ENCODE measurements at places on chromosomes 3 and 15. TPM values are rescaled to one million over a fixed set of nuclear protein-coding genes. Genes with fewer than 3 reads are reported as not detected.

GRCh38 chr15:31352911-31353811 is 26.5 kb downstream of the KLF13 start:
- H3K36me3 ChIP-seq, result no peaks in the 10 kb centered on the region
- peak overlapping the region; percentile 94 for H3K27ac ChIP-seq
- H3K27me3 ChIP-seq, result peaks cover 2% of the 10 kb centered on the region

DNA sequence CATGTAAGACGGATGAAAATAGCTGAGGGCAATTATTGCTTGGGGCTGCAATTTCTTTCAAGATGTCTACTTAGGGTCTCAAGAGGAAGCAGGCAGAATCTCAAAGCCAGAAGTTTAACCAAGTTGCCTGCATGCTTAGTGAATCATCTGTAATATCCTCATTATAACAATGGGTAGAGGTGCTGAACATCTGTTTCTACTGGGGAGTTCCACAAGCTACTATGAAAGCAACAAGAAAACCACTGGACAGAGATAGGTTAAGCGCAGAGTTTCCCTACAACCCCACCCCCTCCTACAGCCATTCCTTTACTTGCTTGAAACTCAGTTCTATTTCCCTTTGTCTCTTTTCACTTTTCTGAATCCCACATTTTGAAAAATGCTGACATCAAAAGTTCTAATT is 759.4 kb upstream of the GBE1 start:
- no peak overlapping the region for H3K4me3 ChIP-seq
- H3K36me3 ChIP-seq, result no peaks in the 10 kb centered on the region
- DNase-seq, result no peak
- no peak overlapping the region for H3K27ac ChIP-seq

GRCh38 chr3:113241292-113242095 is 30.1 kb downstream of the BOC start:
- H3K4me1 ChIP-seq, result peaks cover 69% of the 10 kb centered on the region
- peak overlapping the region; percentile 78 for H3K4me3 ChIP-seq
- H3K27ac ChIP-seq, result peak overlapping the region; percentile 85
- peaks cover 7% of the 10 kb centered on the region for H3K36me3 ChIP-seq

DNA sequence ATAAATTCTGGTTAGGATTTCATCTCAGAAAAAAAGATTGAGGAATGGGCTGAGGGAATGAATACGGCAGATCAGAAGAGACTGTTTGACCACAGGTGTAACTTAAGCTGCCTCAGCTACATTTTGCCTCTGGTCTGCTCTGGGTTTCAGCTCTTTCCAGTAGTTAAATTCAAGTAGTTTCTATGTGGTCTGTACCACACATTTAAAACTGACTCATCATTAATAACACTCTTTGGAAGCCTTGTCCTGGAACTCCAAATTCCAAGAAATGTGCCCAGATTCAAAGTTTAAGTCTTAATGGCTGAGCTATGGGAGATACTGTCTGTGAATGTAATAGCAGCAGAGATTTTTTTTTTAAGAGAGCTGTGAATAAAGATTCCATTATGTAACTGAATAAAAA is 133.1 kb upstream of the IGSF10 start:
- H3K27me3 ChIP-seq, result peaks cover under 1% of the 10 kb centered on the region
- no peak overlapping the region for H3K4me3 ChIP-seq
- no peak for DNase-seq
- no peaks in the 10 kb centered on the region for H3K36me3 ChIP-seq
- H3K27ac ChIP-seq, result no peak overlapping the region
- H3K4me1 ChIP-seq, result no peaks in the 10 kb centered on the region

GRCh38 chr3:27625864-27626263 is 96.3 kb downstream of the EOMES start:
- H3K27ac ChIP-seq, result no peak overlapping the region
- H3K4me3 ChIP-seq, result no peak overlapping the region
- peaks cover 82% of the 10 kb centered on the region for H3K4me1 ChIP-seq
- H3K27me3 ChIP-seq, result no peaks in the 10 kb centered on the region
- DNase-seq, result no peak

DNA sequence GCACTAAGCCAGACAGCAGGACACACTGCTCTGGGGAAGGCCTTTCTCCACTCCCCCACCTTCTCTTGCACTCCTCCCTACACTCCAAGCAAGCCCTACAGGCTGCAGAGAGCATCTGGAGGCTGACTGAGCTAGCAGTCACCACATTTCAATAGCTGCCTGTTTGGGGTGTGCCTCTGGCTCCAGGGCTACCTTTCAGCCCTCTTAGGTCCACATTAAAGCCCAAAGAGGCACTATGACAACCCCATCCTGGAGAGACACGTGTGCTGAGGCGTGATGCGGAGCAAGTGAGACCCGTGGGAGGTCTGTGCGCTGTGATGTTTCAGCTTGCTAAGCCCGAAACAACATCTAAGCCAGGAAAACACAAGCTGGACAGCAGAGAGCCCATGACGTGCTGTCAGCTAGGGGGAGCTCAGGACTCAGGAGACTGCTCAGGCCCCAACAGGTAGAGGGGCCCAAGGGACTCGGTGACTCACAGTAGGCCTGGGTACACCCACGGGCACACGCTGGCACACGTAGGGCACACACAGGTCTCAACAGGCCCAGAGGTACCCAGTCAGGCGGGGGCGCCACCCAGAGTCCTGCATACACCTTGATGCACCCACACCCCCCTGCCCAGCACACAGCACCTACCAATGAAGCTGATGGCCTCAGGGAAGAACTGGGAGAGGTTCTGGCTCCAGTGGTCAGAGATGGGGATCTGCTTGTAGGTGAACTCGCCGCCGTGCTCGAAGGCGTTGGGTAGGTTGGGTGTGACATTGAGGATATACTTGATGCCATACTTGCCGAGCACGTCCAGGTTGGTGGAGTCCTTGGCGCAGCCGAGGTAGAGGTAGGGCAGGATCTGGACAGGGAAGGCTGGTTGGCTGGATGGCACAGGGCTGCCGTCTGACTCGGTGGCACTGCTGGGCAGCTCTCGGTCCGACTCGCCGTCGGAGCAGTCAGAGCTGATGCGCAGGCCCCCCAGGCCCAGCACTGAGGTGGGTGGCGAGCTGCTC is 2.8 kb downstream of the DUSP7 start:
- peak; percentile 47 for DNase-seq
- H3K4me3 ChIP-seq, result peak overlapping the region; percentile 91
- peaks cover 13% of the 10 kb centered on the region for H3K36me3 ChIP-seq
- H3K27me3 ChIP-seq, result no peaks in the 10 kb centered on the region

- DNase-seq, result peak; percentile 6
- no peaks in the 10 kb centered on the region for H3K27me3 ChIP-seq
- peaks cover 39% of the 10 kb centered on the region for H3K4me1 ChIP-seq
Observed at GRCh38 chr3:24222165-24222805, 272.4 kb downstream of the THRB start.

DNA sequence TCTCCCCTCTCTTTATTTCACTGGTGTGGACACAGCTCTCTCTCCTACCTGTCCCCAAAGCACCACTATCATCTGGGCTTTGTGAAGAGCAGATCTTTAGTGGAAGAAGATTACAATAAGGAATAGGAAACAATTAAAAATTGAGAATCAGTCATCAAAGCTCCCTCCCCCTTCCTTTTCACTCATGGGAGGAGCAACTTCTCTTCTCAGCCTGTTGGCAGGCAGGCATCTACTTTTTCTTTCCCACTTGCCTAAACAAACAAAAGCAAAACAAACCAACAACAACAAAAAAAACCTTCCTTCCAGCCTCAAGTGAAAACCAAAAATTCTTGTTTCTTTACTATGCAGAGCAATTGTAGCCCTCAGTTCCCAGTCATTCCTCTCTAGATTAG is 125.5 kb upstream of the BHLHE40 start:
- H3K36me3 ChIP-seq, result no peaks in the 10 kb centered on the region
- peaks cover 11% of the 10 kb centered on the region for H3K4me1 ChIP-seq
- no peak overlapping the region for H3K27ac ChIP-seq
- DNase-seq, result no peak
- no peaks in the 10 kb centered on the region for H3K27me3 ChIP-seq

GRCh38 chr3:70889162-70890019 is 577.0 kb upstream of the MDFIC2 start:
- no peaks in the 10 kb centered on the region for H3K4me1 ChIP-seq
- no peak for DNase-seq
- H3K36me3 ChIP-seq, result no peaks in the 10 kb centered on the region
- no peak overlapping the region for H3K4me3 ChIP-seq

GRCh38 chr3:178194539-178194938 is 341.7 kb upstream of the KCNMB2 start:
- no peak overlapping the region for H3K4me3 ChIP-seq
- H3K27me3 ChIP-seq, result no peaks in the 10 kb centered on the region
- no peak for DNase-seq
- H3K27ac ChIP-seq, result no peak overlapping the region
- peaks cover 40% of the 10 kb centered on the region for H3K4me1 ChIP-seq

- DNase-seq, result no peak
- peaks cover 30% of the 10 kb centered on the region for H3K4me1 ChIP-seq
- no peaks in the 10 kb centered on the region for H3K36me3 ChIP-seq
- H3K4me3 ChIP-seq, result no peak overlapping the region
Observed at GRCh38 chr15:80996247-80996646, 4.5 kb upstream of the TLNRD1 start.

DNA sequence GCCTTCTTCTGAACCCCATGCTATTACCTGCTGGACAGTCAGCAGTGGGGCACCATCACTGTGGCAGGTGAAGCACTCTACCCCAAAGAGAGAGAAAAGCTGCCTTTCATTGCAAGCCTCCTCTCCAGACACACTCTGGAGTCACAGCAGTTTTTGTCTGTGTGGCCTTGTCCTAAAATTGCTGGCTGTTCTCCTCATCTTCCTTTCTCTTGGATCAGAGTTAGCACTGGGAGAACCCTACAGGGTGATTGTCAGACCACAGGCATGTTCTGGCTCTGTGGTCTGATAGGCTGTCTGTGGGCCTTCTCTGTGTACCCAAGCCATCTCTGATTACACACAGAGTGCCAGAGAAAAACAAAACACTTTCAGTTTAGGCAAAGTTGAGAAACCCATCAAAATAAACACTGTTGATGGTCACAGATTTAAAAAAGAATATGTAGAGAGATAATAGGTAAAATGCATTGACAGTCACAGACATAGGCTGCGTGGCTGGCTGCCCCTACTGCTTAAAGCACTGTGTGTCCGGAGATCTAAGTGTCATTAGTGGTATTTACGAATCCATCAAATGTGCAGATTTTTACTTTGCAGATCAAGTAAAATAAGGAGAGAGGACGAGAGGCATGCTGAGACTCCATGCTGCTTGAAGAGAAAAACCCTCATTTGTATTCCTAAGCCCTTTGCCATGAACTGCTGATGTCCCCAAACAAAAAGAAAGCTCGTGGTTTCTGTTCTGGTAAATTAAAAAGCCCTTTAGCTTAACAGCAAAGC is 689.9 kb downstream of the TUSC7 start:
- H3K4me3 ChIP-seq, result no peak overlapping the region
- H3K27me3 ChIP-seq, result no peaks in the 10 kb centered on the region
- H3K4me1 ChIP-seq, result no peaks in the 10 kb centered on the region

- no peaks in the 10 kb centered on the region for H3K36me3 ChIP-seq
- peaks cover 19% of the 10 kb centered on the region for H3K4me1 ChIP-seq
- H3K27ac ChIP-seq, result no peak within 1 kb of the TSS
- H3K27me3 ChIP-seq, result no peaks in the 10 kb centered on the region
- DNase-seq, result no peak
Observed at GRCh38 chr3:50303013-50303815, at the start of gene HYAL1. Gene HYAL1 (minus strand): TSS chr3:50303574. CDS start chr3:50302956, 618 bp downstream.

- peaks cover 12% of the 10 kb centered on the region for H3K36me3 ChIP-seq
- H3K4me3 ChIP-seq, result peak overlapping the region; percentile 70
- H3K4me1 ChIP-seq, result peaks cover 56% of the 10 kb centered on the region
Observed at GRCh38 chr3:114552527-114552812, 258.6 kb downstream of the TIGIT start.

GRCh38 chr3:196124608-196125007 is 42.7 kb upstream of the TFRC start:
- no peak for DNase-seq
- no peak overlapping the region for H3K4me3 ChIP-seq
- no peaks in the 10 kb centered on the region for H3K4me1 ChIP-seq
- no peak overlapping the region for H3K27ac ChIP-seq
- peaks cover 23% of the 10 kb centered on the region for H3K27me3 ChIP-seq

GRCh38 chr15:34001536-34001935 is 33.2 kb downstream of the CHRM5 start:
- H3K27ac ChIP-seq, result peak overlapping the region; percentile 40
- H3K4me3 ChIP-seq, result no peak overlapping the region

- no peaks in the 10 kb centered on the region for H3K36me3 ChIP-seq
- H3K4me3 ChIP-seq, result no peak overlapping the region
- 0 out of 2 replicates have a peak, but pooled peaks cover 2% of the 10 kb centered on the region for H3K27me3 ChIP-seq
- DNase-seq, result peak; percentile 28
- peaks cover 6% of the 10 kb centered on the region for H3K4me1 ChIP-seq
Observed at GRCh38 chr3:28328188-28329151, 20.1 kb upstream of the ZCWPW2 start.

GRCh38 chr15:70528270-70528706 is 235.1 kb downstream of the UACA start:
- H3K36me3 ChIP-seq, result no peaks in the 10 kb centered on the region
- no peak for DNase-seq
- H3K27ac ChIP-seq, result no peak overlapping the region
- peaks cover 35% of the 10 kb centered on the region for H3K4me1 ChIP-seq
- H3K27me3 ChIP-seq, result peaks cover 35% of the 10 kb centered on the region
- no peak overlapping the region for H3K4me3 ChIP-seq

Gene C3orf20
- not detected for total RNA-seq

Gene AQP9
- total RNA-seq, result not detected

Gene RETNLB
- not detected for total RNA-seq

Gene MESD
- total RNA-seq, result 41.0 TPM

Gene SERPINI1
- total RNA-seq, result 3.2 TPM

Gene BTLA
- total RNA-seq, result not detected

Gene LRRC3B
- total RNA-seq, result not detected

Gene SLC2A2
- not detected for total RNA-seq

Gene FSTL1
- total RNA-seq, result 1,855 TPM

Measured in HFFc6 (cell line).